Activated CD4-positive, alpha-beta memory T cell treated with anti-CD3 and anti-CD28 coated beads, Interleukin-2, amount 10 ng/mL, durations not matched to agents 7 days and 5 days (primary cell): ENCODE measurements at places on chromosomes 6 and 20. TPM values are rescaled to one million over a fixed set of nuclear protein-coding genes. Genes with fewer than 3 reads are reported as not detected.

GRCh38 chr20:49786668-49787370, 25.8 kb upstream of the SLC9A8 start:
- H3K36me3 ChIP-seq = no peaks in the 10 kb centered on the region
- no peak overlapping the region for H3K4me3 ChIP-seq
- H3K27ac ChIP-seq = no peak overlapping the region
- DNase-seq = no peak
- H3K4me1 ChIP-seq = peaks cover 14% of the 10 kb centered on the region
- H3K27me3 ChIP-seq = peaks cover 13% of the 10 kb centered on the region

DNA sequence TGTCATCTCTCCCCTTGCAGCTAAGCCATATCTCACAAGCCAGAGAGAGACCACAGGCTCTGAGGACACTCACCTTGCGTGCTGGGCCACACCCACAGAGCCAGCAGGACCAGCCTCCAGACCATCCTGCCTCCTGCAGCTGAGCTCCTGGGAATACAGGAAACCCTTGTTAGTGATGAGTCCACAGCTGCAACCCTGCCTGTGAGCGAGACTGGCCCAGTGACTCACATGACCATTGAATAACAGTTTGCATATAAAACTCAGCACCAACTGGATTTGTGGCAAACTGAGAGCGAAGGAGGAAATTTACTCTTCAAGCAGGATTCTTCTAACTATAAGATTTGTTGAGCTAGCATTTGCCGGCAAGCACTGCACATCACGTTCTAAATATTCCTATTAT, 3.0 kb downstream of the THBS2 start:
- H3K4me1 ChIP-seq = no peaks in the 10 kb centered on the region
- no peak for DNase-seq
- H3K4me3 ChIP-seq = no peak overlapping the region
- H3K27me3 ChIP-seq = peaks cover 47% of the 10 kb centered on the region
- H3K36me3 ChIP-seq = no peaks in the 10 kb centered on the region

- H3K27me3 ChIP-seq = peaks cover 21% of the 10 kb centered on the region
- no peak for DNase-seq
- no peaks in the 10 kb centered on the region for H3K36me3 ChIP-seq
- no peak within 1 kb of the TSS for H3K27ac ChIP-seq
These were observed at the start of gene TREM2 for GRCh38 chr6:41162687-41163418. TSS of gene TREM2 (minus strand) at chr6:41163116. CDS start at chr6:41163082, 34 bp downstream.

DNA sequence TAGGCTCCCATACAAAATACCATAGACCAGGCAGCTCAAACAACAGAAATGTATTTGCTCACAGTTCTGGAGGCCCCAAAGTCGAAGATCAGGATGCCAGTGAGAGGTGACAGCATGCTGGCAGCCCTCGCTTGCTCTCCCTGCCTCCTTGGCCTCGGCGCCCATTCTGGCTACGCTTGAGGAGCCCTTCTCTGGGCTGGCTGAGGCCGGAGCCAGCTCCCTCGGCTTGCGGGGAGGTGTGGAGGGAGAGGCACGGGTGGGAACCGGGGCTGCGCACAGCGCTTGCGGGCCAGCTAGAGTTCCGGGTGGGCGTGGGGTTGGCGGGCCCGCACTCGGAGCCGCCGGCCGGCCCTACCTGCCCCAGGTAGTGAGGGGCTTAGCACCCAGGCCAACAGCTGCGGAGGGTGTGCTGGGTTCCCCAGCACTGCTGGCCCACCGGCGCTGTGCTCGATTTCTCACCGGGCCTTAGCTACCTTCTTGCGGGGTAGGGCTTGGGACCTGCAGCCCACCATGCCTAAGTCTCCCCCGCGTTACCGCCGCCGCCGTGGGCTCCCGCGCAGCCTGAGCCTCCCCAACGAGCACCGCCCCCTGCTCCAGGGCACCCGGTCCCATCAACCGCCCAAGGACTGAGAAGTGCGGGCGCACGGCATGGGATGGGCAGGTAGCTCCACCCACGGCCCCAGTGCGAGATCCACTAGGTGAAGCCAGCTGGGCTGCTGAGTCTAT, 32.6 kb upstream of the SERPINB9 start:
- DNase-seq = peak; percentile 15
- H3K36me3 ChIP-seq = peaks cover 37% of the 10 kb centered on the region
- peak overlapping the region; percentile 28 for H3K27ac ChIP-seq
- H3K27me3 ChIP-seq = peaks cover 17% of the 10 kb centered on the region
- peaks cover 48% of the 10 kb centered on the region for H3K4me1 ChIP-seq

GRCh38 chr6:53369876-53370515, 21.2 kb upstream of the ELOVL5 start:
- DNase-seq = no peak
- H3K27me3 ChIP-seq = peaks cover 15% of the 10 kb centered on the region
- no peaks in the 10 kb centered on the region for H3K4me1 ChIP-seq
- H3K4me3 ChIP-seq = no peak overlapping the region
- no peak overlapping the region for H3K27ac ChIP-seq

- DNase-seq = no peak
- H3K36me3 ChIP-seq = no peaks in the 10 kb centered on the region
- H3K27ac ChIP-seq = no peak overlapping the region
- H3K4me3 ChIP-seq = no peak overlapping the region
- H3K4me1 ChIP-seq = no peaks in the 10 kb centered on the region
- H3K27me3 ChIP-seq = peaks cover 8% of the 10 kb centered on the region
These were observed 28.6 kb downstream of the PMEPA1 start for GRCh38 chr20:57680934-57681914.

- H3K27me3 ChIP-seq = no peaks in the 10 kb centered on the region
- no peak for DNase-seq
These were observed 30.1 kb upstream of the FAM83D start for GRCh38 chr20:38896009-38896594.

DNA sequence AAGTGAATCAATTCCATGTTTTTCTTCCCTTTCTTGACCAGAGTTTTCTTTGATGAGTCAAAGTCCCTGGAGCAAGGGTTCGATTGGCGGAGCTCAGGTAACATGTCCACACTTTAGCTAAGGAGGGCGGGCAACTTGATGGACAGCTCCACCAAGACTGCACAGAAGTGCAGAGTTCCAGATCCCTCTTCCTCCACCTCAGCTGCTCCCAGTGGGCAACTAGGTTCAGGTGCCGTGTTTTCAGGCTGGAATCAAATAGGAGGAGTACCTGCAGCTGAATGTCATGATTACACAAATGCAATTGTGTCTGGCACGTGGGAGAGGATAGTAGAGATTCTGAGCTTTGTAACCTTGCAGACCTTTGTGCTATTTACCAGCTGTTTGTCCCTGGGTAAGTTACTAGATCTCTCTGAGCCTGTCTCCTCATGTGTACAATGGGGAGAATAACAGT, 1.9 kb upstream of the ELMO2 start:
- H3K36me3 ChIP-seq = peaks cover 12% of the 10 kb centered on the region
- no peak overlapping the region for H3K27ac ChIP-seq
- DNase-seq = no peak
- H3K27me3 ChIP-seq = peaks cover 4% of the 10 kb centered on the region
- H3K4me3 ChIP-seq = no peak overlapping the region

DNA sequence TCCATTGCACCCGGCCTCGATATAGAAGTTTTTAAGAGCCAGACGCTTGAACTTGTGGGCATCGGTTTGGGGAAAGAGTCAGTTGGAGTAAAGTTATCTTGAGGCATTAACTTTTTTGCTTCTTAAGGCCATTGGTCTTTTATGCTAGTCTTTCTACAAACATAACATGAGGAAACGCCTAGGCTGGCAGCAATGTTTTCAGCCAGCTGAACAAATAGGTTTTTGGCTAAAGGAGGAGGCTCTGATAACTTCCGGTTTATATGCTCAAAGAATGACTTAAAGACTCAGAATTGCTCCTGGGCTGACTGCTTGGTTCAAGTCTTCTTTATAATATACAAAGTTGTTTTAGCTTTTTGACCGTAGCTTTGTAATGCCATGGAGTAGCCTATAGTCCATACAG, 46.2 kb downstream of the HLA-C start:
- peaks cover 10% of the 10 kb centered on the region for H3K27me3 ChIP-seq
- no peaks in the 10 kb centered on the region for H3K4me1 ChIP-seq
- no peak overlapping the region for H3K4me3 ChIP-seq
- H3K27ac ChIP-seq = no peak overlapping the region
- H3K36me3 ChIP-seq = no peaks in the 10 kb centered on the region
- no peak for DNase-seq

DNA sequence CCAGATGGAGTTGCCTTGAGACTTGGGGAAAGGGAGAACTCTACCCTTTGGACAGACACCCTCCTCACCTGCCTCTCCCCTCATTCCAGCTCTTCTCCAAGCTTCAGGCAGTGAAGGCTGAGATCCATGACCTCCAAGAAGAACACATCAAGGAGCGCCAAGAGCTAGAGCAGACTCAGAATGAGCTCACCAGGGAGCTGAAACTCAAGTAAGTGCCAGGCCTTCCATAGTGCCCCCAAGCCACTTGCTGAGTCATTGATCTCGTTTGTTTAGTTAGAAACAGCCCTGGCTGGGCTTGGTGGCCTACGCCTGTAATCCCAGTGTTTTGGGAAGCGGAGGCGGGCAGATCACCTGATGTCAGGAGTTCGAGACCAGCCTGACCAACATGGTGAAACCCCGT, 39.2 kb downstream of the KIF3B start:
- no peak for DNase-seq
- H3K27ac ChIP-seq = no peak overlapping the region
- H3K4me1 ChIP-seq = peaks cover 13% of the 10 kb centered on the region
- H3K4me3 ChIP-seq = no peak overlapping the region
- peaks cover 72% of the 10 kb centered on the region for H3K36me3 ChIP-seq
- no peaks in the 10 kb centered on the region for H3K27me3 ChIP-seq

DNA sequence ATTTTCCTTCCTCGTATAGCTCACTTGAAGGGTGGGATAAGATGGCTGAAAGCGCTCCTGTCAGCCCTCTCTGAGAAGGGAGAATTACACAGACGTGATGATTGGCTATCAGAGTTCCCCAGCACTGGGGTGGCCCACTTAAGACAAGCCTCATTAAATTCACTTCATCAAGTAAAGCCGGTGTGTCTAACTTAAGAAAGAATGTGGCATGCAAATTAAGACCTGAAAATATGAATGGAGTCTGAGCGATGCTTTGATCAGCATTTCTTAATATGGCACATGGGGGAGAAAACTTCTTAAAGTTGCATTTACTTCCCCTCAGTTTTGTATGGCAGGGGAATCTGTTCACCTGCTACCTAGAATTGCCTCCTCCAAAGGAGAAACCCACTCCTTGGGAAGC, 369.3 kb downstream of the FARS2 start:
- DNase-seq = no peak
- no peak overlapping the region for H3K4me3 ChIP-seq
- no peak overlapping the region for H3K27ac ChIP-seq
- H3K4me1 ChIP-seq = peaks cover 23% of the 10 kb centered on the region
- peaks cover 5% of the 10 kb centered on the region for H3K36me3 ChIP-seq

GRCh38 chr20:35661053-35661452, 3.6 kb downstream of the CPNE1 start:
- H3K36me3 ChIP-seq = peaks cover 52% of the 10 kb centered on the region
- peak overlapping the region; percentile 95 for H3K4me3 ChIP-seq
- no peak for DNase-seq
- no peaks in the 10 kb centered on the region for H3K27me3 ChIP-seq

- H3K4me1 ChIP-seq = no peaks in the 10 kb centered on the region
- H3K36me3 ChIP-seq = no peaks in the 10 kb centered on the region
- no peak for DNase-seq
- H3K27me3 ChIP-seq = no peaks in the 10 kb centered on the region
These were observed 168.0 kb downstream of the KIF16B start for GRCh38 chr20:16405254-16405653.

DNA sequence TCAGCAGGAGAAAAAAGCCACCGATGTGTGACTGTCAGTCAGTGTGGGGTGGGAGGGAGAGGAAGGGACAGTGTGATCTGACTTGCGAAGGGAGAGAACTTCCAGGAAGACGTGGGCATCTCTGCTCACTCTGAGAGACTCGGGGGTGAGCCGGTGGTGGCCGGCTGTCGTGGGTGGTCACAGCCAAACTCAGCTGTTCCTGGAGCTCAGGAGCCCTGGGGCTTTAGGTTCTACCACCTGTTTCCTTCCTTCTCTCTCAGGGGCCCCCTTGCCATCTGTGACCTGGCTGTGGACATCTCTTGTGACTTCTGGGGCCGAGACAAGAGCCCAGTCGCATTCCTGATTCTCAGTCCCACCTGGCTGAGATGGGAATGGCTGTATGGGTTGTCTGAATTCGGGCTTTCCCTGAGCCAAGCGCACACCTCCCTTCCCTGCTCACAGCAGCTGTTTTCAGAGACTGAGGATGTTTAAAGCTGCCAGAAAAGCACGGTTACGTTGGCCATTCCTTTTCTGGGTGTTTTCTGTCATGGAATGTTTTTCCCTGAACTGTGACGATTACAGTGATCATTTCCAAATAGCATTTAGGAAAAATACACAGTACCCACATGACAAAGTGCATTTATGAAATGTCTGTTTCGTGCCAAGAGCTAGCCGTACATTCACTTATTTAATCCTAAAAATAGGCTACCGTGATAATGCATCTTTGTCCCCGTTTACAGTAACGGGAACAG, 36.5 kb downstream of the SYNJ2 start:
- no peak overlapping the region for H3K4me3 ChIP-seq
- no peaks in the 10 kb centered on the region for H3K27me3 ChIP-seq
- DNase-seq = no peak
- H3K27ac ChIP-seq = no peak overlapping the region

GRCh38 chr6:142906945-142907470, 38.0 kb downstream of the HIVEP2 start:
- H3K4me1 ChIP-seq = peaks cover 66% of the 10 kb centered on the region
- H3K4me3 ChIP-seq = peak overlapping the region; percentile 80
- H3K36me3 ChIP-seq = no peaks in the 10 kb centered on the region
- no peaks in the 10 kb centered on the region for H3K27me3 ChIP-seq
- peak; percentile 46 for DNase-seq

DNA sequence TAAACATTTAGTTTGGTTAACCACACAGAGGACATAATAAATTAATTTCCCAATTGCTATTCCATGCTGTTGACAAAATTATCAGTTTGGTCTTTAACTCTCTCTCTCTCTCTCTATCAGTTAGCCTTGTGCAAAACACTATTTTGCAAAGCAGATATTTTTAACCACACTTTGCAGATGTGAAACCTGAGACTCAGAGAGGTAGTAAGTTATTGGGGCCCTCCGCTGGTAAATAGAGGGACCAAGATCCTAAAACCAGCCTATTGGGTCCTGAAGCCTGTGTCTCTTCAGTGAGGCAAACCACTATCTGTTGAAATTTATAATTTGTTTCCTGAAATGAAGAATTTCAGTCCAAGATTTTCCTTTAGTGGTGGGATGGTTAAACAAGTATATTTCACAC, 231.0 kb downstream of the SOD2 start:
- H3K27me3 ChIP-seq = peaks cover 10% of the 10 kb centered on the region
- H3K27ac ChIP-seq = no peak overlapping the region
- no peak for DNase-seq
- H3K4me3 ChIP-seq = no peak overlapping the region

GRCh38 chr6:26516481-26517427, 16.7 kb downstream of the BTN1A1 start:
- no peak for DNase-seq
- H3K4me3 ChIP-seq = no peak overlapping the region
- H3K27me3 ChIP-seq = no peaks in the 10 kb centered on the region
- H3K27ac ChIP-seq = peak overlapping the region; percentile 16
- H3K36me3 ChIP-seq = peaks cover 5% of the 10 kb centered on the region
- H3K4me1 ChIP-seq = peaks cover 14% of the 10 kb centered on the region

GRCh38 chr6:79571030-79571367, 33.8 kb upstream of the LCA5 start:
- DNase-seq = no peak
- no peaks in the 10 kb centered on the region for H3K36me3 ChIP-seq
- no peak overlapping the region for H3K4me3 ChIP-seq
- no peaks in the 10 kb centered on the region for H3K4me1 ChIP-seq

PIGT gene
- 53.0 TPM for total RNA-seq

ELOVL4 gene
- total RNA-seq = 1.9 TPM

LY86 gene
- total RNA-seq = 2.2 TPM

C20orf144 gene
- total RNA-seq = 0.30 TPM

GRIK2 gene
- not detected for total RNA-seq

CRISP3 gene
- total RNA-seq = not detected

EFCAB8 gene
- 0.25 TPM for total RNA-seq

NKAIN2 gene
- not detected for total RNA-seq

SLC13A3 gene
- total RNA-seq = not detected

SMLR1 gene
- not detected for total RNA-seq

APMAP gene
- total RNA-seq = 44.1 TPM
